PC-9 (cell line): ENCODE measurements at places on chromosomes 11 and 22. TPM values are rescaled to one million over a fixed set of nuclear protein-coding genes. Genes with fewer than 3 reads are reported as not detected.

PAMR1 gene
- 1.1 TPM in 2 replicates for total RNA-seq

PLEKHB1 gene
- 29.1 and 40.1 TPM in 2 replicates for total RNA-seq

LDHA gene
- total RNA-seq = 716 and 962 TPM in 2 replicates

RIBC2 gene
- total RNA-seq = 4.0 and 11.0 TPM in 2 replicates

MMP8 gene
- not detected in 2 replicates for total RNA-seq

CRYAB gene
- not detected in 2 replicates for total RNA-seq

C11orf87 gene
- total RNA-seq = not detected in 2 replicates

OR5A1 gene
- not detected in 2 replicates for total RNA-seq

CHRDL2 gene
- total RNA-seq = not detected in 2 replicates

TEX54 gene
- total RNA-seq = not detected in 2 replicates
